ENCODE measurements at places on chromosomes 3 and 15.

DNA sequence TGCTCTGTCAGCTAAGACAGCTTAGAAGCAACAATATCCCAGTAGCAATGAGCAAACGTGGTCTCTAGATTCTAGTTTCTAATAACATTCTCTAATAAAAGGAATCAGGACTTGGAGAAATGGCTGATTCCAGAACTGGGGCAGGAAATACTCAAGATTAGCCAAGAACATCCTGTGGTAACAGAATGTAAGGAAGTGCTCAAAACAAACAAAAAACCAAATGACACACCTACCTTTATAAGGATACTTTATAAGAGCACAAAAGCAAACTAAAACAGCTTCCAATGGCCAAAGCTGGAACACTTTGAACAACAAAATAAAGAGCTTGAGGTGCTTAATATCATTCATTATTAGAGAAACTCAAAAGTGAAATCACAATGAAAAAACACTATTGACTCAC lies 33.1 kb upstream of the EIF5A2 start:
- no peak for DNase-seq

- no peak for DNase-seq
Measured at GRCh38 chr3:33577588-33577987, 137.4 kb upstream of the UBP1 start.

- DNase-seq, result no peak
Measured at GRCh38 chr15:84836844-84837243, 19.7 kb downstream of the ALPK3 start.

- peak; percentile 43 for DNase-seq
Measured at GRCh38 chr3:52226229-52226817, 878 bp upstream of the TLR9 start.

GRCh38 chr15:58545307-58546065 lies 113.7 kb downstream of the LIPC start:
- DNase-seq, result peak; percentile 50

DNA sequence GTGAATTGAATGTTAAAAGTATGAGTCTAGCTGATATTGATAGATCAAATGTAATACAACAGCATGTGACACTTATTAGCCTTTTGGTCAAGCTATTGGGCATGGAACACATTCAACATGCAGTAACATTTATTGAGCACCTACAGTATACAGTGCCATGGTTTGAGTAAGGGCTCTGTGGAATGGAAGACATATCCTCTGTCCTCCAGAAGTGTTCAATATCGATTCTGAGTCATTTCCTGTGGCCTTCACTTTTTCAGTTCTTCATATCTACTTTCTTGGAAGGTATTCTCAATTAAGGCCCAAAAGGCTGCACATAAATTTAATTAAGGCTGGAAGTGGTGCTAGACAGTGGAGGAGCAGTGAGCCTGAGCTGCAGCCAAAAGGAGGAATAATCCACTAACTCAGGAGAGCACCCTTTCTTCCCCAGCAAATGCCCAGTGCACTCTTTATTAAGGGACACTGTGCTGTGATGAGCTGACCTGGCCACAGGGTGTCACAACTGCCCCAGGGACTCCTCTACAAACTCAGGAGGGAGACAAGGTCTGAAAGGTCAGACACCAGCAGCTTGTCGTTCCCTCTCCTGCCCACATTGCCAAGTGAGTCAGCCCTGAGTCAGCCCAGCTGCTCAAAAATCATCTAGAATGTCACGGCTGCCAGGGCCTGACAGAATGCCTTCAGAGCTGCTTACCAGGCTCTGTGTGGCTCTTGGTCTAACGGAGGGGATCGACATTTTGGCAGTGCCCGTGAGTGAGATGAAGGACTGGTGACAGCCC lies 544.8 kb downstream of the AGBL1 start:
- peak; percentile 98 for DNase-seq

GRCh38 chr3:181862502-181862901 lies 150.8 kb downstream of the SOX2 start:
- no peak for DNase-seq

DNA sequence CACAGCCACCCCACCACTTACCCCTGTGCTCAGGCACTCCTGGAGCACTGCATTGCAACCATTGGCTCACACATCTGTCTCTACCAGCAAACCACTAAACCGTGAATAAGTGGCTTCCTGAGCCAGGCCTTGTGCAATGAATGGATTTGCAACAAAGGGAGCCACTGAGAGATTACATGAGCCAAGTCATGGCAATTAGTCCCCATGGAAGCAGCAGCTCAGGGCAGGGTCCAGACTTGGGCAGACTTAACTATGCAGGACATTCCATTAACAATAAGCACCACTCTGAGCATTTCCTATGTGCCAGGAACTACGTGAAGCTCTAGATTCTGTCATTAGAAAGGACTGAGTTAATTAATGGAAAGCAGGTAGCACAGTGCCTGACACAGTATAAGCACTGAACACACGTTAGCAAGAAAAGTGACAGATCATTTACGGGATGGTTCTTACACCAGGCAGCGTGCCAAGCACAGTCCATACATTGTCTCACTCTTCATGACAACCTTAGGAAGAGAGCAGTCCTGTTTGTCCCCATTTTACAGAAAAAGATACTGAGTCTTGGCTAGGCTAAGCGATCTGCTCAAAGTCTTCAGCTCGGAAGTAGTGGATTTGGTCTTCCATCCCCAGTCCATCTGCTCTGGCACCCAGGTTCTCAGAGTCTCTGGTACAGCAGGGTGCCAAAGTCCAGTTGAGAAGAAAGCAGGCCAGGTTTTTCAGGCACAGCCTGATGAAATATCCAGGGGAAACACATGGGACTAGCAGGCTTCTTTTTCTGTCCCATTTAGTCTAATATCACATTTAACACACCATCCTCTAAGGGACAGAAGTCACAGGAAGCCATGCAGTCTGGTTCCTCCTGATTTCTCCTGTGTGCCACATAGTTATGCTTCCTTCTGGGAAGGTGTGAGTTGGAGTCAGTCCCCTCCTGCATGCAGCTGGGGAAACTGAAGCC lies 44.1 kb downstream of the LIPC start:
- DNase-seq, result peak; percentile 83

- no peak for DNase-seq
Measured at GRCh38 chr3:130014526-130014925, 40.0 kb downstream of the TRH start.

GRCh38 chr3:122298239-122298638 lies 26.8 kb upstream of the CSTA start:
- no peak for DNase-seq

GRCh38 chr15:56950979-56951378 lies 32.5 kb downstream of the TCF12 start:
- DNase-seq, result no peak

DNA sequence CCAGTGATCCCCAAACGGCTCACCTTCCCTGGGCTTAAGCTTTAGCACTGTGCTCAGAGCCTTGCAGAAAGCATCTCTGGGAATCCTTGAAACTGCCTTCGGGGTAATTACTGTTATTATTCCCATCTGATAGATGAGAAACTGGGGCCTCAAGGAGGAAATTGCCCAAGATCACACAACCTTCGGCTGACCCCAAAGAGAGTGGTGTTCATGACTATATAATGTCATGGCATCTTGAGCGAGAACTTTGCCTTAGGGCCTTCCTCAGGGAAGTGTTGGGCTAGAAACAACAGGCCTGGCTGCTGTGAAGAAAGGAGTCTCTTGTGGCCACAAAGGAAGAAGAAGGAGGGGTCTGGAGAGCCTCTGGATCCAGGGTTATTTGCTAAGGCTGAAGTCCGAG lies 388.7 kb upstream of the CFAP20DC start:
- peak; percentile 64 for DNase-seq

Measured in islet precursor cell (in vitro differentiated cells).